ENCODE measurements at places on chromosomes 2 and 18. TPM values are rescaled to one million over a fixed set of nuclear protein-coding genes. Genes with fewer than 3 reads are reported as not detected.
A peak's percentile ranks its signal among the peaks of the same experiment; 100 is the strongest.

The UGT1A10 gene
- not detected for total RNA-seq

The FEV gene
- not detected for total RNA-seq

The ACVR1C gene
- 1.1 TPM for total RNA-seq

The SLC5A7 gene
- not detected for total RNA-seq

The CNRIP1 gene
- total RNA-seq, result not detected

The FMNL2 gene
- 0.30 TPM for total RNA-seq

- H3K4me3 ChIP-seq, result no peak overlapping the region
- no peaks in the 10 kb centered on the region for H3K4me1 ChIP-seq
- no peak for DNase-seq
- H3K27me3 ChIP-seq, result no peaks in the 10 kb centered on the region
These were observed 51.4 kb downstream of the OSBPL1A start for GRCh38 chr18:24346254-24346653.

GRCh38 chr2:212327171-212327809, 211.3 kb downstream of the ERBB4 start:
- H3K4me3 ChIP-seq, result no peak overlapping the region
- H3K4me1 ChIP-seq, result no peaks in the 10 kb centered on the region
- no peaks in the 10 kb centered on the region for H3K36me3 ChIP-seq
- H3K27ac ChIP-seq, result no peak overlapping the region
- H3K27me3 ChIP-seq, result no peaks in the 10 kb centered on the region

DNA sequence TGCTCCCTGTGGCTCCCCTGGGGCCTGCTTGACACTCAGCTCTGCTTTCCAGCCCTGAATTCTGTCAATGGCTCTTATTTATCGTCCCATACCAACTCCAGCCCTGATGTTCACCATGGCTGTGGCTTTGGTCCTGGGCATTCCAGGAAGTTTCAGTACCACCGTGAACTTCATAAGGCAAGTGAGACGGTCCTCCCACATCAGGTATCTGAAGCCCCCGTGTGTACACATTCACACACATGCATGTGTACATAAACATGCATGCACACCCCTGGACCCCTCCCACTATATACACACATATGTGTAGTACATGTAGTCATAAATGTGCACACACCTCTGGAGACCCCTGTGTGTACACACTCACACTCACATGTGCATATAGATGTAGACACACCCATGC, 43.3 kb upstream of the PUM2 start:
- no peaks in the 10 kb centered on the region for H3K4me1 ChIP-seq
- H3K27me3 ChIP-seq, result no peaks in the 10 kb centered on the region
- no peak for DNase-seq

- H3K4me1 ChIP-seq, result no peaks in the 10 kb centered on the region
- H3K27me3 ChIP-seq, result peaks cover 4% of the 10 kb centered on the region
- no peak for DNase-seq
These were observed 18.6 kb downstream of the NGEF start for GRCh38 chr2:232994446-232994845.

DNA sequence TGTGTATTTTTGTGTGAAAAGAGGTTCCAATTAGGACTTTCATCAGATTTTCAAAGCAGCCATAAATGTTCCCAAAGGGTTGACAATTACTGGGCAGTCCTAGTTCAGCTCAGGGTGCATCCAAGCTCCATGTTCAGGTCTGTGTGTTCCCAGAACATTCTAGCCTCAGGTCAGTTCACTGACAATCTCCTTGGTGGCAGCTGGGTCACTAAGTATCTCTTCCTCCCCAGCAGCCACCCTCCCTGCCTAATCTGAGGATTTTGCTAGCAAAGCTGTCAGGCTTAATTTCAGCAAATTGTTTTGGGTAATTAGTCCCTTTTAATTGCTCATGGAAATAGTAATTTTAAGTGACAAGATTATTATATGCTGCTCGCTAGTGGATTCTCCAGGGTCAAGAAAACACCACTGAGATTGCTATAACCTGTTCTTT, 29.8 kb downstream of the UPP2 start:
- H3K27me3 ChIP-seq, result no peaks in the 10 kb centered on the region
- H3K4me3 ChIP-seq, result no peak overlapping the region
- H3K4me1 ChIP-seq, result no peaks in the 10 kb centered on the region
- DNase-seq, result no peak
- no peaks in the 10 kb centered on the region for H3K36me3 ChIP-seq

DNA sequence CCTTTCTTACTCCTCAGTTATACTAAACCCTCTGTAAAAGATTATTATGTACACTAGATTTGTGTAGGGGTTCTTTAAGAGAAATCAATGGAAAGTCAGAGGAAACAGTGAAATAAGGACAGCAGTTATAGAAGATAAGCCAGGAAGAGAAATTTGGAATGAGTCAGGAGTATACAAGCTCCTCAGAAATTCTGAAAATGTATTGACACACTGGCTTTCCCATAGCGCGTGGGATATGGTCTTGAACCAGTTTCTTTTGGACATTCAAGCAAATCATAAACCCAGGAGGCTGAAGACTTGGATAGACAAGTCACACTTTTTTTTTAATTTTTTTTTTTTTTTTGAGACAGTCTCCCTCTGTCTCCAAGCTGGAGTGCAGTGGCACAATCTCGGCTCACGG, 316.1 kb upstream of the MMADHC start:
- no peaks in the 10 kb centered on the region for H3K27me3 ChIP-seq
- DNase-seq, result no peak
- H3K4me3 ChIP-seq, result no peak overlapping the region
- H3K27ac ChIP-seq, result no peak overlapping the region
- no peaks in the 10 kb centered on the region for H3K36me3 ChIP-seq
- H3K4me1 ChIP-seq, result no peaks in the 10 kb centered on the region

DNA sequence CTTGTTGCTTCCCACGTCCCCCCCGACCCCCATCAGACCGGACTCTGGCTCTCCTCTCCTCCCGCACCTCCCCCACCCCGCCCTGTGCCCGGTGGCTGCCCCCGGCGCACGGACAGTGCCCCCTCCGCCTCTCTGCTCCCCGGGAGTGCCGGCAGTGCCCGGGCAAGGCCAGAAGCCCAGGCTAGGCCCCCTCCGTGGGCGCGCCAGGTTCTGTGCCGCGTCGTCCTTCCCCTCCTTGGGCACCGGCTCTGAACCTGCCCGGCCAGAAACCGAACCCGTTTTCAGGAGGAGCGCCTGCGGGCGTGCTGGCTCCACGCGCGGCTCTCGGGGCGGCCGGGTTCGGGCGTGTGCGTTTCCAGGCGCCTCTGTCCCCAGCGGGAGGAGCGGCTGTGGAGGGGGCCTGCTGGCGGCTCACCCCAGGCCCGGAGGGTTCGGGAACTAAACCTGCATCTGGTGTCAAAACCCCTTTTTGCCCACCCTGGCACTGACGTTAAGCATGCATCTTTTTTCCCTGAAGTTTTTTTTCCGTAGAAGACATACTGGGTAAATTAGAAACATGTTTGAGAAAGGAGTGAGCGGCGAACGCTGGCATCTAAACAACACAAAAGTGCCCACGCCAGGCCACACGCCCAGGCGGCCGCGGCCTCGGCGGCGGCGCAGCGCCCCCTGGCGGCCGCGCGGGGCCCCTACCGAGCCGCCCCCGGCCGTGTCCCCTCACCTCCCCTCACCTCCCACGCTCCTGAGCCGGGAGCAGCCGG, 123.9 kb upstream of the SLC1A4 start:
- peaks cover 2% of the 10 kb centered on the region for H3K27me3 ChIP-seq
- peaks cover 12% of the 10 kb centered on the region for H3K4me1 ChIP-seq
- H3K4me3 ChIP-seq, result peak overlapping the region; percentile 82
- no peaks in the 10 kb centered on the region for H3K36me3 ChIP-seq
- DNase-seq, result peak; percentile 67

- no peaks in the 10 kb centered on the region for H3K27me3 ChIP-seq
- H3K4me3 ChIP-seq, result no peak overlapping the region
- DNase-seq, result no peak
- no peaks in the 10 kb centered on the region for H3K36me3 ChIP-seq
- H3K4me1 ChIP-seq, result no peaks in the 10 kb centered on the region
These were observed 79.3 kb downstream of the DDX1 start for GRCh38 chr2:15670981-15671380.

GRCh38 chr18:8365528-8365927, 243.7 kb upstream of the RAB12 start:
- no peaks in the 10 kb centered on the region for H3K27me3 ChIP-seq
- H3K36me3 ChIP-seq, result no peaks in the 10 kb centered on the region
- no peak for DNase-seq
- H3K4me1 ChIP-seq, result no peaks in the 10 kb centered on the region

DNA sequence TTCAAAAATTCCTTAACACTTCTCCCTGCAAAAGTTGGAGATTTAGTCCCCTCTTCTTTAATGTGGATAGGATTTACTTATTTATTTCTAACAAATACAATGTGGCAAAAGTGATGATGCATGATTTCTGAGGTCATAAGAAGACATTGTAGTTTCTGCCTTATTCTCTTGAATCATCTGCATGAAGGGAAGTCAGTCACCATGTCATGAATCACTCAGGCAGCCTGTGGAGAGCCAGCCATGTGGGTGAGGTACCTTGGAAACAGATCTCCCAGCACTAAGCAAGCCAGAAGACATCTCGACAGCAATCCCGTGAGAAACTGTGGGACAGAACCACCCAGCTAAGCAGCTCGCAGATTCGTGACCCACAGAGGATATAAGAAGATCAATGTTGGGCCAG, 2.7 kb upstream of the ZC3H8 start:
- H3K36me3 ChIP-seq, result no peaks in the 10 kb centered on the region
- H3K27me3 ChIP-seq, result no peaks in the 10 kb centered on the region
- no peak overlapping the region for H3K27ac ChIP-seq

DNA sequence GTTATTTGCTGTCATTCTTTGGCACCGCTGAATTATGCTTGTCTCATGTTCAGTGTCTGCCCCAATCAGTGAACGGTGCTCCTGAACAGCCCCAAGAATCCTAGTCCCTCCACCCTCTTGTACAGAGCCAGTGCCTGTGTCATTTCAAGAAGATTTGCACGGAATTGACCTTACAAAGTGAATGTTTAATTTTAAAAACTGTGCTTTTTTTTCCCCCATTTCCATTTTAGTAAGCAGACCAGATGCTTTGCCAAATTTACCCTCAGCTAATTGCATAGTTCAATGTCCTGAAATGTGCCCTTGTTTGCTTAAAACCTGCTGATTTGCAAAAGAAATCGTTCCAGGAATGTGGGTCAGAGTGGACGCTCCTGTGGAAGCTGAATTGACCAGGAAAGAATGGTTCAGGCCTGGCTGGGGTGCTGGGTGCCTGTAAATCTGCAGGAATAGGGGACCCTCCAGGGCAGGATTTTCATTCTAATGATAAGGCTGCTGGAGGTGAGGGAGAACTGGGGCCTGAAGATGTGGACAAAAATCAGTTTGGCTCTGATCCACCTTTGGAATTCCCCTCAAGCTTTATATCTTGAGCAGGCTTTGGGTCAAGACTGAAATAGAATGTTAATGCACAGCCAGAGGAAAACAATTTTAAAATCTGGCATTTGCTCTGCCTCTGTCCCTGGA, 20.1 kb downstream of the TMEM17 start:
- H3K36me3 ChIP-seq, result no peaks in the 10 kb centered on the region
- no peak overlapping the region for H3K27ac ChIP-seq
- peaks cover 17% of the 10 kb centered on the region for H3K27me3 ChIP-seq
- H3K4me3 ChIP-seq, result no peak overlapping the region
- H3K4me1 ChIP-seq, result no peaks in the 10 kb centered on the region

GRCh38 chr2:71538241-71538640, 84.9 kb downstream of the DYSF start:
- no peak overlapping the region for H3K27ac ChIP-seq
- no peaks in the 10 kb centered on the region for H3K36me3 ChIP-seq
- no peak for DNase-seq
- H3K4me3 ChIP-seq, result no peak overlapping the region

DNA sequence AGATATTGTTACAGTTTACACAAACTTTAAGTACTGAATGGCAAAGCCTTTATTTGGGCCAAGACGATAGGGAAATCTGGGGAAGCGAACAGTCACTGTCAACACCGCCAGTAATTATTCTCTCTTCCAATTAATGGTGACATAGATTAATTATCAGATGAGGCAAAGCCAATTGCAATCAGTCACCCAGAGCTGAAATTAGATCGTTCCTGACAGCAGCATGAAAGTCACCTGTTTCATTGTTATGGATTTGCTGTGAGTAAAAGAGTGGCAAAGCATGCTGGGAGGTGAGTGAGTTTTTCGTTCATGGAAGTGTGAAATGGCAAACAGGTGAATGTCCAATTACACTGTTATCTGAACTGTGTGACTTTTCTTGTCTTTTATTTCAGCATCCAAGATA, 164.8 kb upstream of the KLHL14 start:
- no peak for DNase-seq
- no peaks in the 10 kb centered on the region for H3K4me1 ChIP-seq
- no peaks in the 10 kb centered on the region for H3K36me3 ChIP-seq

DNA sequence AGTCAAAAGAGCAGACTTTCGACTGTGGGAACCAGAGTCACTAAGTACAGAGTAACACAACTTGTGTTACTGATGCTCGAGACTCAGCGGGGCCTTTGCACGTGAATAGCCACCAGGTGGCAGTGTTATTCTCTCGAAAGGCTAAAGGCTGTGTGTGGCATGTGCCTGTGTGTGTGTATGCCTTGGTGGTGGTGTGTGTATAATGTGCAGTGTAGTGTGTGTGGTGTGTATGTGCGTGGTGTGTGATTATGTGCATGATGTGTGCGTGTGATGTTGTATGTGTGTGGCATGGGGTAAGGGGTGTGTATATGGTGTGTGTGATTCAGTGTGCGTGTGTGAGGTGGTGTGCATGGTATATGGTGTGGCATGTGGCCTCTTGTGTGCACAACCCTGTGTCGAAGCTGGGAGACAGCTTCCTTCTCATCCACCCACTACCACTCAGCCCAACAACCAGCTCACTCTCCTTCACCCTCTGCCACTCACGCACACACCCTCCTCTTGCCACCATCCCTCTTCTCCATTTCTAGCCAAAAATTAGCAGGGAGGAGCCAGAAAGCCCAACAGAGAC, 83.0 kb upstream of the ZNF532 start:
- no peaks in the 10 kb centered on the region for H3K4me1 ChIP-seq
- no peak overlapping the region for H3K27ac ChIP-seq
- DNase-seq, result peak; percentile 70

Data from CD4-positive, CD25-positive, alpha-beta regulatory T cell (primary cell).